Hypothalamus (tissue), 51 donors: ENCODE measurements at places on chromosomes 1 and 21.

DNA sequence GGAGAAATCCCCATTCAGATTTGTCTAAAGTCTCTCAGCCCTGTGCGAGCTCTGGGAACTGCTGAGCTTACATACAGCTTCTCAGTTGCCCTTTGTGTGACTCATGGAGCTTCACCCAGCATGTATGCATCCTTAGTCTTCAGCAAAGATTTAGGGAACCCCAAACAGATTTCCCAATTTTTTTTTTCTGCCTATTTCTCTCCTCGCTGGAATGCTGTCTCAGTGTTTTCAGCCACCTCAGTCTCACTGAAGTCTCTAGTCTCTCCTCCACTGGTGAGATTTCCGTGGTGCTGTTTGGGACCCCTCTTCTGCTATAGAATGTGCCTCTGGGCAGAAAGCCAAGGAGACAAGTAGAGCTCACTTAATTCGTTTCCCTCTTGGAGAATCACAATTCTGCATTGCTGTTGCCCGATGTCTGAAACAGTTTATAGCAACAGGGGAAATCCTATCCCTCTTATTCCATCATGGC is 28.1 kb upstream of the TXLNA start:
- no peak for DNase-seq

GRCh38 chr1:63041660-63042059 is 257.7 kb downstream of the ATG4C start:
- no peak for DNase-seq

- no peak for DNase-seq
Measured at GRCh38 chr21:33824156-33824941, 91.3 kb downstream of the ATP5PO start.

GRCh38 chr1:81407000-81407821 is 393.5 kb upstream of the ADGRL2 start:
- DNase-seq: no peak

- no peak for DNase-seq
Measured at GRCh38 chr1:4110888-4111287, 210.8 kb upstream of the C1orf174 start.

- DNase-seq: no peak
Measured at GRCh38 chr21:36858320-36858957, 108.0 kb downstream of the HLCS start.
